ENCODE measurements at places on chromosomes 16 and 17. TPM values are rescaled to one million over a fixed set of nuclear protein-coding genes. Genes with fewer than 3 reads are reported as not detected.

FDXR gene
- total RNA-seq = 4.5 TPM

GPR142 gene
- total RNA-seq = not detected

MRM1 gene
- total RNA-seq = 2.6 TPM

NECAB2 gene
- total RNA-seq = not detected

USH1G gene
- not detected for total RNA-seq

MEIOC gene
- total RNA-seq = not detected

BOLA2B gene
- total RNA-seq = 78.7 TPM

LGALS9 gene
- total RNA-seq = 66.3 TPM

TBC1D3H gene
- total RNA-seq = not detected

CBFA2T3 gene
- total RNA-seq = 3.2 TPM

NDUFAF8 gene
- total RNA-seq = 37.0 TPM

CD300LB gene
- 1.4 TPM for total RNA-seq

DNA sequence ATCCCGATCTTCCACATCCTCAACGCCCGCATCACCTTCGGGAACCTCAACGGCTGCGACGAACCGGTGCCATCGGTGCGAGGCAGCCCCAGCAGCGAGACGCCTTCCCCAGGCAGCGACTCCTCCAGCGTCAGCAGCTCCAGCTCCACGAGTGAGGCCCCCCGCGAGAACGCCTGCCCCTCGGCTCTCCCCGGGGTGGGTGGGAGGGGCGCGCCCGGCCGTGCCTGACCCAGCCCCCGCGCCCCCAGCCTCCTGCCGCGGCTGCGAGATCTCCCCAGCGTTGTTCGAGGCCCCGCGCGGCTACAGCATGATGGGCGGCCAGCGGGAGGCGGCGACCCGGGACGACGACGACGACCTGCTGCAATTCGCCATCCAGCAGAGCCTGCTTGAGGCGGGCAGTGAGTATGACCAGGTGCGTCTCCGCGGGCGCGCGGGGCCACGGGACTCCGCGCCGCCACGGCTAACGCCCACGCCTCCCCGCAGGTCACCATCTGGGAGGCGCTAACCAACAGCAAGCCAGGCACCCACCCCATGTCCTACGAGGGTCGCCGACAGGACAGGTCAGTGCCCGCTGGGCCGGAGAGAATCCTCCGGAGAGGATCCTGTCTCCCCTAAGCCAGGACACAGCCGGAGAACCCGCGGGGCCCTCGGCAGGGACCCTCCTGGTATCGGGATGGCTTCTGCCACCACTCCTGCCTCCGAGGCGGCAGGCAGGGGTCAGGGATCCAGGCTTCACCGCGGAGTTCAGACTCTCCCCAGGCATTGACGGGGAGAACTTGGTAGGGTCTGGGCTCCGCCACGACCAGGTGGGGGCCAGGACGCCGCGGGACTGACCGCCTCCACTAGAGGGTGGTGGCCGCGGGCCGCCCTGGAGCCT is 10.1 kb downstream of the CORO6 start:
- no peak for DNase-seq

- DNase-seq = no peak
Measured at GRCh38 chr16:20878682-20879147, 21.4 kb downstream of the DCUN1D3 start.

GRCh38 chr17:57451191-57451590 is 194.9 kb downstream of the MSI2 start:
- DNase-seq = no peak

- no peak for DNase-seq
Measured at GRCh38 chr17:31629696-31630470, 229.2 kb downstream of the COPRS start.

DNA sequence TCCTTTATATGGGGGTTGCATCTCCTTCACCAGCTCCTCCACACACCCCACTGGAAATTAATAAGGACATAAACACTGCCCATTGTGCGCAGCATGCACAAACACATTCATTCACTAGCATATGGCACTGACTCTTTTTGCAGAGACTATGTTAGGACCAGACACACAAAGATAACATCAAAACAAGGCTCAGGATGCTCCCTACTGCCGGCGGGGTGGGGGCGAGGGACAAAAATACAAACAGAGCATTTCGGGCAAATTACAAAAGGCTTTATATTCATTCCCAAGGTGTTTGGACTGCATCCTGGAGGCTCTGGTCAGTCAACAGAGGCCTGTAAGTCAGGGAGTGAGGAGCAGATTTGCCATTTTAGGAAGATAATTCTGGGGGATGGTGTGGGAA is 299.7 kb downstream of the SLC39A11 start:
- no peak for DNase-seq

- no peak for DNase-seq
Measured at GRCh38 chr17:9475101-9475658, 100.4 kb downstream of the STX8 start.

DNA sequence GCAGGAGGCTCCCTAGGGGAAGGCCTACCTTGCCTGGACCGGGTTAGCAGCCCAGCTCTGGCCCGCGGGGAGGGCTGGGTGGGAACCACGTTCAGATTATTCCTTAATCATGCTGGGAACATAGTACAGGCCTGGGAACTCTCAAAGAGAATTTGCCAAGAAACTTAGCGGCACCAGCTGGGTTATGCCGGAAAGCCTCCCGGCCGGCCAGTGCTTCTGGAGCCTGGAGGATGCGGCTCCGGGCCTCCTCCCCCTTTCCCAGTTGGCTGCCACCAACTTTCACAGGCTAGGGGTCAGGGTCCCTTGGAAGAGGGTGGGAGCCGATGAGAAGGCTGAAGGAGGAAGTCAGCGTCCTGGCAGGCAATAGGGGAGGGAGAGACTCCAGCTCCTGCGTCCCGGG is 10.8 kb downstream of the NGFR start:
- DNase-seq = no peak

GRCh38 chr17:29295420-29295819 is 1.5 kb upstream of the NUFIP2 start:
- no peak for DNase-seq

- DNase-seq = no peak
Measured at GRCh38 chr17:81479175-81480071, 33.2 kb downstream of the ACTG1 start.

DNA sequence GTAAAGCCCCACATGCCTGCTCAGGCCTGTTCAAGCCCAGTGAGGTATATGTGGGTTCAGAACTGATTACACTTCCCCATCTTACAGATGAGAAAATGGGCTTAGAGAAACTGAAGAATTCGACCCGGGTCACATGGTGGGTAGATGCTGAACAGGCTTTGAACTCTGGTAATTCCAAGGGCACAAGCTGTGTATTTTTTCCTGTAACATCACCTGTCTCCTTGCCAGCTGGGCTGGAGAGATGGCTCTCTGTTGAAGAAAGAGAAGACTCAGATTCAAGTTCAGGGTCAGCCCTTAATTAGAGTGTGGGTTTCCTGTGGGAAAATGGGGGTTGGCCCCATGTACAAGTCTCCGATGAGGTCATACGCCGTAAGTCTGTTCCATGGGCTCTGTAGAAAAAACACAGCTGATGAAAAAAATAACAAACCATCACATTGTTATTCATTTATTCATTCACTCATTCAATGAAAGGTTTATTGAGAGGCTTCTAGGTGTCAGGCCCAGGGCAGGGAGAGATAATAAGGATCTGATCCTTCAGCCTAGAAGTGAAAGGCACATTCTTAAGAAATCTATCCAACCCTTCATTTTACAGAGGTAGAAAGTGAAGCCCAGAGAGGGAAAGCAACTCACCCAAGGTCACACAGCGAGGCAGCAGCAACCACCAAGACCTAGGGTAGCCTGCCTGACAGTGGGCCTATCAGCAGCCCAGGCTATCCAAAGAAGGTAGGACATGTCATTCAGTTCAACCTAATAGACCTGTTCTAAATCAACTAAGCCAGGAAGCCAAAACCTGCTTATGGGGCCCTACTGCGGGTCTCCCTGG is 482.8 kb downstream of the SOX9 start:
- DNase-seq = no peak

GRCh38 chr16:20920091-20920490 is 19.5 kb downstream of the LYRM1 start:
- DNase-seq = no peak

- DNase-seq = no peak
Measured at GRCh38 chr17:34377078-34377823, 14.2 kb upstream of the CCL1 start.

DNA sequence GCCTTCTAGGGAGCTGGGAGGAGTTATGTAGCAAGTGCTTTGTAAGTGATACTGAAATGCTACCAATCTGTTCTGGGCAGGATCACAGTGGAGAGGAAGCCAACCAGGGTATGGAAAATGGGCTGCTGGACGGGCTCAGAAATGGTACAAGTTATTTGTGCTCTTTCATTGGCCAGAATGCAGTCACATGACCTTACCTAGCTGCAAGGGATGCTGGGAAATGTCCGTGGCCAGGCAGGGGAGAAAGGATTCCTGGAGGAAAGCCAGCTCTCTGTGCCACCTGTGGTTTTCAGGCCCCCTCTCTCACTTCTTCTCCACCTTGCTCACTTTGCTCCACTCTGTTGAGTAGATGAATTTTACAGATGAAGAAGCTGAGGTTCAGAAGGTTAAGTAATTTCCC is 4.8 kb downstream of the EEF2K start:
- no peak for DNase-seq

DNA sequence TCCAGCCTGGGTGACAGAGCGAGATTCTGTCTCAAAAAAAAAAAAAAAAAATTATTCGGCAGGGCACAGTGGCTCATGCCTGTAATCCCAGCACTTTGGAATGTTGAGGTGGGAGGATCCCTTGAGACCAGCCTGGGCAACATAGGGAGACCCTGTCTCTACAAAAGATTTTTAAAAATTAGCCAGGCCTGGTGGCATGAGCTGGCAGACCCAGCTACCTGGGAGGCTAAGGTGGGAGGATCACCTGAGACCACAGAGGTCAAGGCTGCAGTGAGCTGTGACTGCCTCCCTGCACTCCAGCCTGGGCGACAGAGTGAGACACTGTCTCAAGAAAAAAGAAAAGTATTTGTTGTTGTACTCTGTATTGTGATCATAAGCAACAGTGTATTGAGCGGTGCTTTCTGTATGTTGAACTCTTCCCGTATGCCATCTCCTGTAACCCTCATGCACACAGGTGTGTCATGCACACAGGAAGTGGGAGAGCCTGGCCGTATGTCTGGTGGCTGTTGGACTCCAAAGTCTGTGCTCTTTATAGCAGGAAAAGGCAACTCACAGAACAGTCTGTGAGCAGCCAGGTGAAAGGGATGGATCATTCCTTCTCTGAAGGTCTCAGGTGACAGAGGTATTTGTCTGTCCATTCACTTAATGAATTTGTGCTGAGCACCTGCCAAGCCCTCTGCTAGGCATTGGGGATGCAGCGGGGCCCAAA is 17.1 kb downstream of the CDH1 start:
- no peak for DNase-seq

- no peak for DNase-seq
Measured at GRCh38 chr17:78492116-78492799, 84.9 kb downstream of the DNAH17 start.

- peak; percentile 94 for DNase-seq
Measured at GRCh38 chr16:1308977-1309885, at the start of gene UBE2I. UBE2I (plus strand) TSS chr16:1309636; CDS start chr16:1314031, 4,395 bp downstream.

DNA sequence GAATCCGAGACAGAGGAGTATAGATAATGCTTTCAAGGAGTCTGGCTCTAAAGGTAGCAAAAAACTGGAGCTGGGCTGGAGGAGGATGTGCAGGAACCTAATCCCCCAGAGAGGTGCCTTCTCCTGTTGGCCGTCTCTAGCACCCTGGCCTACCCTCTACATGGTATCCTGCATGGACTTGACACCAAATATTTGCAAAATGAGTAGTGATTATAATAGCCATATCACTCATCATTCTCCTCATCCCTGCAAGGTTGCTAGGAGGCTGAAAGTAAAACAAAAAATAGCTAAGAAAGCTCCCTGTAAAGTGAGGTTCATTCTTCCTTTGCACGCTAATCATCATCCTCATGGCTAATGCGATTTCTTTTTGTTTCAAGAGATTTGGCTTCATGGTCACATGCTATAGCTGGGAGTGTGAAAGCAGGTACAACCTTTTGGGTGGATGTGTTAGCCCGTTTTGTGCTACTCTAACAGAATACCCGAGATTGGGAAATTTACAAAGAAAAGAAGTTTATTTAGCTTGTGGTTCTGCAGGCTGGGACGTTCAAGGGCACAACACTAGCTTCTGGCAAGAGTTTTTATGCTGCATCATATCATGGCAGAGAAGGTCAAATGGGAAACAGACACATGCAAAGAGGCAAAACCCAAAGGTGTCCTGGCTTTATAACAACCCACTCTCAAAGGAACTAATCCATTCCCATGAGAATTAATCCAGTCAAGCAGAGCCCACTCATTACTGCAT is 27.1 kb upstream of the CIITA start:
- DNase-seq = no peak

DNA sequence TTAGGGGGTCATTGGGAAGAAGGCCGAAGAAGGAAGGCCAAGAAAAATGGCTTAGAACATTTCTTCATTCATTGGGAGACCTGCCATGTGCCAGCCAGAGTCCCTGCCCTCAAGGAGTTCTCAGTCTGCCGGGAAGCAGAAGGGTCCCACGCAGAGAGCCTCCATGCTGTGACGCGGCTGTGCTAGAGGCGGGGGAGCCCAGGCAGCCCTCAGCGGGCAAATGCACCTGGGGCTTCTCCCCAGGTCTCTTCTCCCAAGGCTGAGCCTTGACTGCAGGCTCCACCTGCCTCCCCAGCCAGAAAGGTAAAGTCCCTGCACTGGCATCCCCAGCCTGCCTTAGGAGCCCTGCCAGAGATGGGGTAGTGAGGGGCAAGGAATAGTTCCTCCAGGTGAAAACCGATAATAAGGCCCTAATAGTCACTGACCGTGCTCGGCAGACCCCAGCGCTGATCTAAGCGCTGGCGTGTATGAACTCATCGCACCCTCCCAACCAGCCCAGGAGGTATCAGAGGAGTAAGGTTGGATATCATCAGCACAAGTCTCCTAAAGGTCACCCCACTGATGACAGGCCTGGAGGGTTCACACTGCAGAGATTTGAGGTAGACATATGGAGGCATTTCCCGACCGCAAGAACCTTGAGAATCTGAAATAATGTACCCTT is 6.0 kb upstream of the CDR2L start:
- DNase-seq = no peak

DNA sequence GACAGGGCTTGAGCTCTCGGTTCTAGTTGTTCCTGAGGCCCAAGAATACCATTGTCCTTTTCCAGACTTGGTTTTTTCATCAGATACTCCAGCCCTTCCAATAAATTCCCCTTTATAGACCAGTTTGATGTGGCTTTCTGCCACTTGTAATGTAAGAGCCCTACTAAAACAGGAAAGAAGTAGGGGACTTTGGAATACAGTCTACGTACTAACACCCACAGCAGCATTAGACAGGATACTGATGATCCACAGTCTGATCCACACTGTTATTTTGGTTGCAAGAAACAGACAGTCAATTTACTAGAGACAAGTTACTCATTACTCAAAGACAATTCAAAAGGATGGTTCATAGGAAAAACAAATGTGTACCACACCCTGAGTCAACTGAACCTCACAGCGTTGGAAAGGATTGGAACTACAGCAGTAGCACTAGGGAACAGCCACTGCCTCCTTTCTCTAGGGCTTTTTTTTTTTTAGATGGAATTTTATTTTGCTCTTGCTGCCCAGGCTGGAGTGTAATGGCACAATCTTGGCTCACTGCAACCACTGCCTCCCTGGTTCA is 45.9 kb upstream of the MED13 start:
- no peak for DNase-seq

GRCh38 chr17:14199601-14200000 is 37.1 kb downstream of the CDRT15 start:
- no peak for DNase-seq

Data from T-helper 17 cell (primary cell).